Stimulated activated CD4-positive, alpha-beta T cell treated with anti-CD3 and anti-CD28 coated beads, Interleukin-4, amount 100 ng/mL, for 4 hours (primary cell): ENCODE measurements at places on chromosomes 11 and 22.

GRCh38 chr11:2386591-2386990, 9.5 kb downstream of the CD81 start:
- no peak for DNase-seq

DNA sequence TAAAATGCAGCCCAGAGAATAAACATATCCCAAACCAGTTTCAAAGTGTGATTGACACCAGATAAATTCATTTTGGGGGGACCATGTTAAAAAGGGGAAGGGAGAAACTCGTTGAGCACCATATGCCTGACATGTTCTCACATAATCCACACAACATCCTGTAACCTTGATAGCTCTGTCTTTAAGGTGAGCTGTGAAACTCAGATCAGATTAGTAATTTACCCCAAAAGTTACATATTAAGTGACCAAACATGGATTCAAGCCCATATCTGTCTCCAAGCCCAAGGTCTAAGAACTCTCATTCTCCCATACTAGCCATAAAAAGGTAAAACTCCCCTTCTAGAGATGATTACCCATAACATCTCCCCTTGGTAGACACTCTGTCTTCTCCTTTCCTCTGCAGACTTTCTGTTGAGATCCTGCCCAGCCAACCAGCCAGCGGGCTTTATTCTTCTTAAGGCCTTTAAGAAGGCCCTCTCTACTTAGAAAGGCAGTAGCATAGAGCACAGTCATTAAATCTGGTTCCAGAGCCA, 150.7 kb downstream of the CCDC34 start:
- no peak for DNase-seq

- no peak for DNase-seq
Observed at GRCh38 chr11:86632499-86633269, 39.7 kb downstream of the ME3 start.

DNA sequence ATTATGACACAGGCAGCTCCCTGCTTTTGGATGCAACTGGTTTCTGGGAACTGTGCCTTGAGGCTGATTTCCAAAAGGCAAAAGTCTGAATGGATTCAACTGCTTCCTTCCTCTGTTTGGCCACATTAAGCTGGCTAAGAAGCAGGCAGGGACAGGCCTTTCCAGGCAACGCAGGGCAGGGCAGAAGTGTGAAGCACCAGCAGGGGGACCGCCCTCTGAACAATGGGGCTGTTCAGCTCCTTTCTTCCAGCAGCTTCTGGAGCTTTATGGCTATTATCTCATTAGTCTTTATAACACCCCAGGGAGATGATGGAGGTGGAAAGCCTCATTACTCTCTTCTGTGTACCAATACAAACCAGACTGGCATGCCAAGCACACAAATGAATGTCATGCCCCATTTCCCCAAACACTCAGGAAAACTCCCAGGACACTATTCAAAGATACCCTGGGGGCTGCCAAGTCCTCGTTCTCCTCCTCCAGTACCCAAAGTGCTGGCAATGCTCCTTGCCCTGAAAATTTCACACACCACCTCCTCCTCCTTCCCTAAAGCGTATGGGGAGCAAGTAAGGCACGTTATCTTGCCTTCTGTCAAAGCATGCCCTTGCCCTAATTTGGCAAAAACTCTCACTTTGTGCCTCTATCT, 21.3 kb downstream of the MORC2 start:
- no peak for DNase-seq

- no peak for DNase-seq
Observed at GRCh38 chr11:107478922-107479321, 21.3 kb upstream of the CWF19L2 start.

DNA sequence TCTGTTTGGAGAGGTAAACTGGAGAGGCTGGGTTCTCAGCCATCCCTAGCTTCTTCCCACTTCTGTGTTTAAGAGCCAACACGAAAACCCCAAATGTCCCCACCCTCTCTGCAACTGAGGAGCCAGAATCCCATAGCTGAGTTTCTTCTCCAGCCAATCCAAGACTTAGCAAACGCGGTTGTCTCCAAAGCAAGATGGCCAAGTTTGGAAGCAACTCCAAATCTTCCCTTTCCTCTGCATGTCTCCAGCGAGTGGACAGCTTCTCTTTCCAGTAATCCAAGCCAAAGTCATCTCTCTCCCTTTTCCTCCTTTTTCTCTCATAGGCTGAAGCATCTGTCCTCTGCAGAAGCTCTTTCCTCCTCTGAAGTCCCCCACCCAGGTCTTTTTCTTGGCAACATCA, 539.2 kb downstream of the MIAT start:
- DNase-seq = no peak

- no peak for DNase-seq
Observed at GRCh38 chr11:18790883-18791206, 753 bp downstream of the PTPN5 start.

DNA sequence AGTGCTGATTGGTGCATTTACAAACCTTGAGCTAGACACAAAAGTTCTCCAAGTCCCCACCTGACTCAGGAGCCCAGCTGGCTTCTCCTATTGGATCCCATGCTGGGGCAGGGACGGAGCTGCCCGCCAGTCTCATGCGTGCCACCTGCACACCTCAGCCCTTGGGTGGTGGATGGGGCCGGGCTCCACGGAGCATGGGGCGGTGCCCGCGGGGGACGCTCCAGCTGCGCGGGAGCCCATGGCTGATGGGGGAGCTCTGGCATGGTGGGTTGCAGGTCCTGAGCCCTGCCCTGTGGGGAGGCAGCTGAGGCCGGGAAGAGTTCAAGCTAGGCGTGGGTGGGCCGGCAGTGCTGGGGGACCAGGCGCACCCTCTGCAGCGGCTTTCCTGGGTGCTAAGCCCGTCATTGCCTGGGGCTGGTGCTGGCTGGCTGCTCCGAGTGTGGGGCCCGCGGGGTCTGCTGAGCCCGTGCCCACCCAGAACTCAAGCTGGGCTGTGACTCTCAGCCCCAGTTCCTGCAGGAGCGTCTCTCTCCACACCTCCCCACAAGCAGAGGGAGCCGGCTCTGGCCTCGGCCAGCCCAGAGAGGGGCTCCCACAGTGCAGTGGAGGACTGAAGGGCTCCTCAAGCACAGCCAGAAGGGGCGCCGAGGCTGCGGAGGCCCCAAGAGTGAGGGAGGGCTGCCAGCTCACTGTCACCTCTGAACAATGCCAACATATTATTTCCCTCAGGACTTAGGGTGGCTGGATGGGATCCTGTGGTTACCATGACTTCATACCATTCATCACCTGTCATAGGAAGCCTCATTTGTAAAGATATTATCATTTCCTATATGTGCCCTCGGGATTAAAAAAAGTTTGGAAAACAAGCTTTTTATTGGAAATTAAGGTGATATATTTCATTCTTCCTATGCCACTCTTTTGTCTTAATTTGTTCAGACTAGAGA, 688.7 kb downstream of the ETS1 start:
- no peak for DNase-seq

DNA sequence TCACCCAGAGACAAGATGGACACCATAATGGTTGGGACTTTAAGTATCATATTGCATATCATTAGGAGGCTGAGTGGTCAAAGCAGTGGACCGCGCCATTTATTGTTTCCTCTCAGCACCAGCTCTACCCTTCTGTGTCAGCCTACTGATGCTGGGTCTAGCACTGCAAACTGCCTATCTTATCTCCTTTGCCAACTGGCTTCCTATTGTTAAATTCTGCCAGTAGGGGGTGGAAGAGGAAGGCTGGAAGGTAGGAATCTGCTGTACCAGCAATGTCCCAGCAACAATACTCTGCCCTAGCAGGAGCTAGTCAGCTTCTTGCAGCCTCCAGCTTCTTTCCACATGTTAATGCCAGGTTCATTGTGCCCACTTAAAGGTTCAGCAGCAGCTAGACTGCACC, 367.1 kb upstream of the PDGFD start:
- DNase-seq = no peak

GRCh38 chr22:50143096-50143495, 27.4 kb upstream of the PANX2 start:
- DNase-seq = no peak

- no peak for DNase-seq
Observed at GRCh38 chr11:79006854-79007253, 432.2 kb upstream of the NARS2 start.

DNA sequence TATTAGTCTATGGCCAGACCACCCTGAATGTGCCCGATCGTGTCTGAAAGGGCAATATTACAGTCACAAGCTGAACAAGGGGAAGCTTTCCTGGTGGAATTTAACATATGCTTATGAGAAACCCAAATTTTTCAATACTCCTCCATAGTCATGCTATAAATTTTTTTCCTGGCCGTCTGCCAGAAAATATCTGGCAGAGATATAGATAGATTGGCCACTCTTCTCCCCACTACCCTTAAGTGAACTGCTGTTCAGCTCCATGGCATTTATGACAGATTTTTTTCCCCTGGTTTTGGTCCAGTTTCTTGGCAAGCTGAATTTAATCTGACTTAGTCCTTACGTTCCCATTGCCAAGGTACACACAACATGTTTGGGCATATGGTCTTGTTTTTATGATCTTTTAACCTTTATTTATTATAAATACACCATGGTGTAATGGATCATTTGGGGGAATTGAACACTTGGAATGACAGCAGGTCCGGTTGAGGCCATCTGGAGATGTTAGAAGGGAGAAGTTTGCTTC, 328.5 kb downstream of the CNTN5 start:
- DNase-seq = no peak

GRCh38 chr11:45432100-45432499, 146.0 kb upstream of the SYT13 start:
- no peak for DNase-seq

DNA sequence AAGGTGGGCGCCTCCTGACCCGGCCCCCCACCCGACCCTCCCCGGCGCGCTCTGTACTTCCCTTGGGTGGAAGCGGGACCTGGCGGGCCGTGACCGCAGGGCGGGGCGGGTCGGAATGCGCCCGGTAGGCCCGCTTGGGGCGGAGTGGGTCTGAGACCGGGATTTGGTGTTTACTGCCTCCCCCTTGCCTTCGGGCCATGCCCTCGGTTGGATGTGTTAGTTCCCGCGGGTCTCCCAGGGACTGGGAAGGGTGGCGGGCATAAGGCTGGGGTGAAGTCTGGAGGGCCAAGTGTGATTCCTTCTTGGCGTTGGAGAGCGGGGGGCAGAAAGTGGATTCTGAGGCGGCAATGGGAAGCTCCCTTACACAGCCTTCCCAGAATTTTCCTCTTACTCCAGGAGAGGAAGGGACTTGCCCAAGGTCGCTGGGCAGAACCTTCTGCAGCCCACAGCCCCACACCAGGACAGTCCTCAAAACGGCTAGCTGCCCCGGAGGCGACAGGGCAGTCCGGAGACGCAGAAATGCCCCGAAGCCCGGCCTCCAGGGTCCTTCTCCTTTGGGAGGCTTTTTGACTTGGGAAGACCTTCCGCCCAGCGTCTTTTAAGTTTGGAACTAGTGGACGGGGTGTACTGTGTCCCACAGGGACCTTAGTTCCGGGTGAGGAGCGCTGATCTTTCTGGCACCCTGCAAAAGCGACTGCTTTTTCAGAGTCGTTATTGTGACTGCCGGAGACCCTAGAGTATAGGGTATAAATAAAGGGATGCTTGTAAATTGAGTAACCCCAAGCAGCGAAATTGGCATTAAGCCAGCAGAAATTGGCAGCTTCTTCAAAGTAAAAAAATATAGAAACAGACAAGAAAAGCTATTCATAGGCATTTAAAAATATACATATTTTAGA, 647 bp downstream of the SWAP70 start:
- DNase-seq = no peak

DNA sequence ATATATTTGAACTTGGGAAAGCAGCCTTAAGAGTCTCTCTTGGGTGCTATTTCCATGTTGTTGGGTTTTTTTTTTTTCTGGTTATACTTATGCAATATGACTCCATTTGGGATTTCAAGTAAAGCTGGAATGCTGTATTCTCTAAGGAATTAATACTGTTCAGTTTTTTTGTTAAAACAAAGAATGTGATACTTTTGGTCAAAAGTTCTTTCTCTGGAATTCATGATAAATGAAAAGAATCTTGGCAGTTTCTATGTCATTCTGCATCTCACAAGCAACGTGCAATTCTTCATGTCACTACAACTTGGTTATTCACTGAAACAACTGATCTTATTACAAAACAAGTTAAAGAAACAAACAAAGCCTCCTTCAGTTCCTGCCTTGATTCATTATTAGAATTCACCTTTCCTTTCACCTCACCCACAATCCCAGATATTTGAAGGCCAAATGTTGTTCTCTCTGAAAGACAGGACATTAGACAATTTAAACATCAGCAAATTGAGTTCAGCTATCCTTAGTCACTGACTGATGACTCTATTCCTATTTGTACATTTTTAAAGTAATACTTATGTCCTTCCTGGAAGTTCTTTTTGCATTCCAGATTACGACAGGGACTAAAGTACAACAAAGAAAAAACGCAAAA, 176.2 kb downstream of the SBF2 start:
- DNase-seq = no peak
